Nephron progenitor cell (in vitro differentiated cells): ENCODE measurements at places on chromosomes 3 and 15.
A peak's percentile ranks its signal among the peaks of the same experiment; 100 is the strongest.

GRCh38 chr3:176905331-176905730 is 292.0 kb downstream of the TBL1XR1 start:
- no peak for DNase-seq

GRCh38 chr15:60661080-60661645 is 182.2 kb upstream of the ICE2 start:
- no peak for DNase-seq

DNA sequence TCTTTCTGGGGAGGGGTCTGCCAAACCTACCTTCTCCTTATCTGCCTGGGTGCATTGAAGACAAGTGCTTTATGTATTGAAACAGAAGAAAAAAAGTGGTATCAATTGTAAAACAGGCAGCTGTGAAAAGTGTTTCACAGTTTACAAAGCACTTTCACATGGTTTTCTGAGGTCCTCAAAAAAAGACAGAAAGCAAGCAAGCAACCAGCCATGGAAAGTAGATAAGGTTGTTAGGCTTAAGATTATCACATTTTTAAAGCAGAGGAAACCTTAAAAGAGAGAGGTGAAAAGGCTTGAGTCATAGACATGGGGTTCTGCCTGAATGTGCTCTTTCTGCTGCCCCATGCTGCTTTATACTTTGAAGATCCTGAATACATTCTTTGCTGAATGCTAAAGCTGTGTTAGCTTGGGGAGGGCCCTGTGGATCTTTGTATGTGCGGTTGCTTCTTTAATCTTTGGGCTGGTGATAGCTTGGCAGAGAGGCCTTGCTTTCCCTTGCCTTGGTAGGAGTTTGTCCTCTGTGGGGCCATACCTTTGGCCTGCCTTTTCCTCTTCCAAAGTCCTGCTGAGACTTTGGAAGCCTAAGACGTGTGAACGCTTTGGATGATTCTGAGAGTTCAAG is 2.6 kb downstream of the SMAD3 start:
- DNase-seq = no peak

DNA sequence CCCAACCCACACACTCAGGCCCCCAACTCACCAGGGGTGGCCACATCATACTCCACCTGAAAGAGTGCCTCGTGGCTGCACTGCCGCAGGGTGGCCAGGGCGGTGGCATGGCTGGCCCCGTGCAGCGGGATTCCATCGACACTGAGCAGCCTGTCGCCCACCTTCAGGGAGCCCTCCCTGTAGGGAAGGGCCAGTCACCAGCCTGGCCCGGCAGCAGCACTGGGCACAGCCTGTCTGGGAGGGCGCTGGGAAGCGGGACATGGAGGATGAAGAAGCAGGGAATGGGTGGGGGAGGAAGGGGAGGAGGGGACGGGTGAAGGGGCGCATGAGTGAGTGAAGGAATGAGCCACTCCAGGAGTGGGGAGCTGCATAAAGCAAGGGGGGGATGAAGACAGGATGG is 18.5 kb downstream of the GRIP2 start:
- no peak for DNase-seq

- DNase-seq = peak; percentile 27
Measured at GRCh38 chr15:62549345-62549970, 384.4 kb upstream of the C2CD4B start.

GRCh38 chr3:74633021-74633420 is 18.6 kb upstream of the CNTN3 start:
- no peak for DNase-seq

- DNase-seq = peak; percentile 44
Measured at GRCh38 chr15:78034495-78035191, 42.9 kb downstream of the TBC1D2B start.

DNA sequence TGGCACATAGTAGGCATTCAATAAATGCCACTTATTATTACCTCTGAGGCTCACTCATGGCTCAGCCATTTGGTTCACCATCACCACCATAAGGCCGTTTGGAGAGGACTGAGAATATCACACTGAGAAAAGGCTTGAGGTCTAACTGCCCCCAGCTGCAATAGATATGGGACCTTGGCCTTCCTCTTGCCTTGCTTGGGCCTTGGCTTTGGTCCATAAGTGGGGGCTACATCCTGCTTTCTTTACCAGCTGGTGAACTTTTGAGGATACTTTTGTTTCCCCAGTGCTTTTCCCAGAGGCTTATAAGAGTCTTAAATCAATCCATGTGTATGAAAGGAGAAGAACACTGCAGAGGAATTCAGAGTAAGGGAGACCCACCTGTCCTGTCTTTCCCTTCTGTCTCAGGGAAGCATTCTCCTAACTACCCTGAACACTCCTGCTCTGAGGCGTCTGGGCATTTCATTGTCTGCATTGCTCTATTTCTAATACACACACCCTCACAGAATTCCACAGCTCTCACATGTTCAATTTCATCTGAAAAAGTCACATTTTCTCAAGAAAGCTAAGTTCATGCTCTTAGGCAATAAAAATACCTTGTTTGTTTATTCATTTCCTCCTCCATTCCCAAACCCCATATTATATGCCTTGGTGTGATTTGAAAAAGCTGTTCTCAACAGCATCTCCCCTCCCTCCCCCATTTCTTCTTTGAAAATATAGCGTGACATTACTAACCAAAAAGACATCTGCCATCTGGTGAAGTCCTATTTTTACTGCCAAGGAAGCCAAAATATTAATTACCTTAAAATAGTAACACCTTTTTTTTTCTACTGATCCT is 22.5 kb upstream of the KCNMB2 start:
- no peak for DNase-seq

DNA sequence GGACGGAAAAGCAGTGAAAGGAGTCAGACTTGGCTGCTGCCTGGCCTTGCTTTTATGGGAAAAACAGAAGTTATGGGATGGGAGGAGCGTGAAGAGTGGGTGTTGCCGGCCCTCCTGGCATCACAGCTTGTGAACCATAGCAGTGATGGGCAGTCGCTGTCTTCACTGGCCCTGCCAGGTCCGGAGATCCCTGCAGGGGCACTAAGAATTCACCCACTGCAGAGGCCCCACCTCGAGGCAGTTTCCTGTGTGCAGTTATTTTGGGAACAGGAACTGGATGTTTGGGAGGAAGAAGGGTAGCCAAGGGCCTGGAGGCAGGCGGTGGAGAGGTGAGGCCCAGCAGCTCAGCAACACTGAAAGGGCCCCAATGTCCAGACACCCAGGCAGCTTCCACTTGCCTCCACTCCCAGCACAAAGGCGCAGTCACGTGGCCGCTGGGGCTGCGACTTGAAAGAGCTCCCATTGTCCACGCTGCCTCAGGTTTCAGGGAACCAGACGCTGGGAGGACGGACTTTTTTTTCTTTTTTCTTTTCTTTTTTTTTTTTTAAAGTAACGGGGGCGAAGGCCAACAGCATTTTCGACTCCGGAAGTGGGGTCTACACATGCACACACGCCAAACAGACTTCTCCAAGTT is 255.6 kb downstream of the ZNF621 start:
- peak; percentile 42 for DNase-seq

- peak; percentile 71 for DNase-seq
Measured at GRCh38 chr3:184314700-184315542, 515 bp downstream of the EIF4G1 start.
